ENCODE measurements at places on chromosomes 7 and 10. TPM values are rescaled to one million over a fixed set of nuclear protein-coding genes. Genes with fewer than 3 reads are reported as not detected.

The TLX1 gene
- polyA plus RNA-seq: not detected

The PHKG1 gene
- 0.71 TPM for polyA plus RNA-seq

The ASB10 gene
- not detected for polyA plus RNA-seq

The GATAD1 gene
- polyA plus RNA-seq: 6.1 TPM

The CPA2 gene
- polyA plus RNA-seq: not detected
